ENCODE measurements at places on chromosomes 7 and 10.

- peak; percentile 72 for DNase-seq
Measured at GRCh38 chr10:103605359-103606096, 112.0 kb downstream of the NEURL1 start.

GRCh38 chr7:157909370-157909769 lies 572.6 kb downstream of the DNAJB6 start:
- DNase-seq, result no peak

GRCh38 chr7:105920766-105921165 lies 42.3 kb upstream of the CDHR3 start:
- no peak for DNase-seq

GRCh38 chr7:138961159-138961558 lies 20.0 kb downstream of the KIAA1549 start:
- DNase-seq, result no peak

GRCh38 chr10:48806342-48806741 lies 121.7 kb downstream of the WDFY4 start:
- no peak for DNase-seq

DNA sequence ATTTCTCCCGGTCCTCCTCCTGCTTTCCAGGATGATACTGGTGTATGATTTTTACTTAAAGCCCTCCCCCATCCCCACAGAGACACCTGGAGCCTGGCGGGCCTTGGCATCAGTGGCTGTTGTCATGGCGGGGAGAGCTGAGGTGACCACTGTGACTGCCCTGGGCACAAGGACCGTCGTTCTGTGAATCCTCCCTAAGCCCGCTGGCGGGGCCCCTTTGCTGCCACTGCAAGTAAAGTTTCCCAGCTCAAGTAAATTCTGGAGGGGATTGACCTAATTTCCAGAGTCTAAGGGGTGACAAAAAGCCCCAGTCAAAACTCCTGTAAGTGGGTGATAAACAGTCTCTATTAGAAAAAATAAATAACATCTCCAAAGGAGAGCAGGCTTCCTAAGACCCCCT lies 393.2 kb upstream of the PODXL start:
- DNase-seq, result no peak

GRCh38 chr7:40199076-40199802 lies 64.4 kb downstream of the SUGCT start:
- no peak for DNase-seq

- DNase-seq, result no peak
Measured at GRCh38 chr7:21454182-21454581, 26.3 kb downstream of the SP4 start.

- DNase-seq, result no peak
Measured at GRCh38 chr7:128206747-128207500, 34.2 kb upstream of the LEP start.

GRCh38 chr10:17138460-17139042 lies 8.9 kb upstream of the CUBN start:
- no peak for DNase-seq

GRCh38 chr7:91373111-91373800 lies 109.0 kb downstream of the FZD1 start:
- no peak for DNase-seq

DNA sequence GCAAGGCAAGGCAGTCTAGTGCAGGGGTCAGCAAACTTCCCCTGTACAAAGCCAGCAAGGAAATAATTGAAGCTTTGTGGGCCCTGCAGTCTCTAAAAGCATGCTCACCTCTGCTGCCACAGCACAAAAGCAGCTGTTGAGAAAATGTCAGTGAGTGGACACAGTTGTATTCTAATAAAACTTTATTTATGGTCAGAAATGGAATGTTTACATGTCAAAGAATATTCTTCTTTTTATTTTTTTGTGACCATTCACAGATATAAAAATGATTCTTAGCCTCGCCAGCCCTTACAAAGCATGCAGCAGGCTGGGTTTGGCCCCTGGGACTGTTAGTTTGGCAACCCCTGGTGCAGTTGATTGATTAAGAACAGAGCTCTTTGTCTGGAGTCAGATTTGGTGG lies 192.4 kb downstream of the BUB3 start:
- DNase-seq, result no peak

DNA sequence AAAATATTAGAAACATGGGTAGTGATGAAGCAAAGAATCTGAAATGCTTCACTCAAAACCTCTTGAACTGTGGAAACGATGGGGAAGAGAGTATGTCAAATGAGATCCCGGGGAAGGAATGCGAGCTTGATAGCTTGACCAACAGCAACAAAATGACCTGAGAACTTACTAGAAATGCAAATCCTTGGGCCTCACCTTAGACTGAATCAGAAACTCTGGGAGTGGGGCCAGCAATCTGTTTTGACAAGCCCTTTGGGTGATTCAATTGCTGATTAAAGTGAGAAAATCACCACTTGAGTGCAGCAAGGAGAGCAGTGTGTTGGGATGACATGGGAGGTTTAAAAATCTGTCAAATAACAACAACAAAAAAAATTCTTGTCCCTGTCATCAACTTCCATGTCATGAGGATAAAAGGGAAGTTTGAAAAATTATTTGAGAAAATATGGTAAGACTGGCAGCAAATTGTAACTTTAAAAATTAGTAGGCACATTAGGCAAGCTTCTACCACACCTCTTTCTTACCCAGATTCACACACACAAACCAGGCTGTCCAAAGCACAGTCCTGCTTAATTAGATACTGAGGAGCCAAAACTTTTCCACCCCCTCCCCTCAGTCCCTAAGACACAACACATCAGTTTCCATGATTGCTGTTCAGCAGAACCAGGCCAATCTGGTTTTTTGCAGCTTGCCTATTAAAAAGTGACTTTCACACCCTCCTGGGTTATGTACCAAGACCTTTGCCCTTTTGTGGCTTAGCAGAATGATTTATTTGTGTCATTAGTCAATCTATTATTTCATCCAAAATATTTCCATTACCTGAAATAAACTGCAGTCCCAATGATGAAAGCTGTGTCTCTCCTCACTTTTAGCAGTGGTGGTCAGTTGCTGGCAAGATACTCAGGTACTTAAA lies 15.6 kb downstream of the CALCR start:
- no peak for DNase-seq

- DNase-seq, result no peak
Measured at GRCh38 chr7:30795161-30795948, 24.1 kb downstream of the MINDY4 start.

GRCh38 chr10:76352300-76352699 lies 920.9 kb downstream of the LRMDA start:
- DNase-seq, result no peak

GRCh38 chr10:91941426-91941825 lies 17.9 kb downstream of the BTAF1 start:
- no peak for DNase-seq

DNA sequence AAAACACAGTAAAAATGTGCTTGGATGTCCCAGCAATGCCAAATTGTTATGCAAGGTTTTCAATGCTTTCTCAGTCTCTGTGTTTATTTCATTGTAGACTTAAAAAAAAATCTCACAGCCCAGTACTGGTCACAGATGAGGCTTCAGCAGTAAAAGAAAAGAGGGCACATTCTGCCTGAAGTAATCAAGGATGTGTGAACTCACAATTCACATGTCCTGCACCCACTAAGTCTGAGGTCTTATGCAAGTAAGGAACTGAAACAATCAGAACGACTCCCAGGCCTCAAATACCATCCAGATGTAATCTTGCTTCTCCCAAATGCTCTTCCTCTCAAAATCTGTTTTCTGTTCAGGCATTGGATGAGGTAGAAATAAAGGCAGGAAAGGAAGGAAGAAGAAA lies 33.7 kb downstream of the ADRB1 start:
- DNase-seq, result no peak

GRCh38 chr7:1935176-1936005 lies 265.3 kb downstream of the ELFN1 start:
- no peak for DNase-seq

- peak; percentile 11 for DNase-seq
Measured at GRCh38 chr7:119197877-119198527, 973.5 kb downstream of the ANKRD7 start.

DNA sequence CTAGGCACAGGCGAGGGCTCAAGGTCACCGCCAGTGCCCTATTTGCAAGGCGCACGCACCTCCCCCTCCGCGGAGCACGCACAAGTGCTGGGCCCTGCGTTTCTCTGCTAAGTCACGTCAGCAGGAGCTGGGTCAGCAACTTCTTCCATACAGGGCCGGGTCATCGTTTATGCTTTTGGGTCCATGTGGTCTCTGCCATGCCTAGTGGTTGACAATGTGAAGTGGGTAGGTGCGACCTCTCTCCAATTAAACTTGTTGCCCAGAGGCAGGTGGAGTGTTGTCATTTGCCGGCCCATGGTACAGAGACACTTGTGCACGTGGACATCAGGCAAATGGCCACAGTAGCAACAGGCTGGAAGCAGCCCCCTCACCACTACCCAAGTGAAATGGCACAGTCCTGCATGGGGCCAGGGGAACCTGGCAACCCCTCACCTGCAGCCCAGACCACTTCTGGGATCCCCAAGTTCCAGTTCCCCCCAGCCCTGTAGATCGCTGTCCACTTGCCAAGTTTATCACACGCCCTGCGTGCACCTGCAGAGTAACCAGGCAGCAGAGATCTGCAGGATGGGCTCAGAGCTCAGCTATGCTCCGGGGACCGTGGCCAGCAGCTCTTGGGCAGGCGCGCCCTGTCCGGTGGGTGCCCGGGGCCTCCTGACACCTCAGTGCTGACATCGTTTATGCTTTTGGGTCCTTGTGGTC lies 86.1 kb upstream of the PPP2R2D start:
- no peak for DNase-seq

- no peak for DNase-seq
Measured at GRCh38 chr10:125849448-125849847, 26.1 kb downstream of the BCCIP start.

DNA sequence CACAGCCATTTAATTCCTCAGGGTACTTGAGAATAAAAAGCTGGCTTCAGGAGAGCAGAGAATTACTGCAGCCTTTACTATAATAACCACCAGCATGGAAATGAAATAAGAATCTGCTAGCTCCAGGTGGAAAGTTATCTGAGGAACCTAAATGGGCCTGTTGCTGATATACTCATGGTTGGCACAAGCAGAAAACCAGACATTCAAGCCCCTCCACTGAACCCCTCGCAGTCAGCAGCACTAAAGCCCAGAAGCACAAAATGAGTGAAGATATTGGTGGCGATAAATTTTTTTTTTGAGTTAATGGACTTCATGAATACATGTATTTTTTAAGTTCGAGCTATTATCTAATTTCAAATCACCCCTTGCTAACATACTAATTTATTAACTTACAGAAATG lies 303.9 kb upstream of the NRP1 start:
- DNase-seq, result no peak

GRCh38 chr7:93890041-93890463 lies 501 bp downstream of the TFPI2 start:
- peak; percentile 20 for DNase-seq

DNA sequence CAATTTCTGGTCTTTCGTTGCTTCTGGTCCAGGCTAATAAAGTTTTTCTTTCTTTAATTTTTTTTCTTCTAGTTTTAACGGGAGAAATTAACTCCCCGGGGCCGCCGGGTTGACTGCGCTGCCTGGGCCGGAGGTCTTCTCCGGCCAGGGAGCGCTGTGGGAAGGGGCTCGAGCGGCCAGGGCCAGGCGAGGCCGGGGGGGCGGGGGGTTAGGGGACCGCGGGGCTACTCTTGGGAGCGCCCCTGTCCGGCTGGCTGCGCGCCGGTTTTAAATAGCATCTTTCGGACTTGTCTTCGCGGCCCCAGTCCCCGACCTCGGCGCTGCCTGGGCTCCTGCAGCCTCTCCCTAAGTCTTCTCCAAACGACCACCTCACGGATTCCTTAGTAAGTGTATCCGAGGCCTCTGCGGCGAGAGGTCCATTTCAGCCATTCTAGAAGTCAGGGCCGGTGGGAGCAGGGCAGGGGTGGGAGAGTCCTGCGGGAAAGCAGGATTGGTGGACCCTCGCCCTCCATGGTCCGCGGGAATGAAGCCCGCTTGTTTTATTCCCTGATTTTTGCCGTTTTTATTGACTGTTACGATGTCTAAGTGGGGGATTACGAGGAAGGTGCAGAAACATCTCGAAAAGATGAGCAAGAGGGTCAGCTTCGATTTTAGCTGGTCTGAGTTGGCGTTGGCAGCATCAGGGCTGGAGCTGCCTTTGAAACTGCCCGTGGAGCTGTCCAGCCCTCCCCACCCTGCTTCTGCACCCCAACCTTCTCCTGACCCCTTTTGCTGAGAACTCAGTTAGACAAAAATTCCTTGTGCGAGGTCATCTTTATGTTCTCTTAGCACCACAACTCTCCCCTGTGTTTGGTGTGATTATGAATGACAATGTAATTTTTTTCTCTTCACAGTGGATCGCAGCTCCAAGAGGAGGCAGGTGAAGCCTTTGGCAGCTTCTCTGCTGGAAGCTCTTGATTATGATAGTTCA lies 555 bp downstream of the PHF14 start:
- DNase-seq, result peak; percentile 9

GRCh38 chr10:84160663-84161362 lies 12.8 kb upstream of the GPR15LG start:
- DNase-seq, result no peak

Data from HuH-7.5 (cell line).